Left lung (tissue), 14 donors: ENCODE measurements at places on chromosomes 3 and 15. TPM values are rescaled to one million over a fixed set of nuclear protein-coding genes. Genes with fewer than 3 reads are reported as not detected.

The SYNM gene
- total RNA-seq = 17.6 TPM

The IL17RC gene
- 20.4 TPM for total RNA-seq

The ACTL6A gene
- 43.8 TPM for total RNA-seq

The SPTBN5 gene
- 2.2 TPM for total RNA-seq

The UPK1B gene
- total RNA-seq = not detected

The CACNA1D gene
- total RNA-seq = 32.6 TPM

- H3K4me3 ChIP-seq = no peak overlapping the region
- H3K4me1 ChIP-seq = no peaks in the 10 kb centered on the region
- no peaks in the 10 kb centered on the region for H3K27me3 ChIP-seq
- DNase-seq = no peak
These were observed 10.1 kb downstream of the EFCAB12 start for GRCh38 chr3:129418041-129418973.

DNA sequence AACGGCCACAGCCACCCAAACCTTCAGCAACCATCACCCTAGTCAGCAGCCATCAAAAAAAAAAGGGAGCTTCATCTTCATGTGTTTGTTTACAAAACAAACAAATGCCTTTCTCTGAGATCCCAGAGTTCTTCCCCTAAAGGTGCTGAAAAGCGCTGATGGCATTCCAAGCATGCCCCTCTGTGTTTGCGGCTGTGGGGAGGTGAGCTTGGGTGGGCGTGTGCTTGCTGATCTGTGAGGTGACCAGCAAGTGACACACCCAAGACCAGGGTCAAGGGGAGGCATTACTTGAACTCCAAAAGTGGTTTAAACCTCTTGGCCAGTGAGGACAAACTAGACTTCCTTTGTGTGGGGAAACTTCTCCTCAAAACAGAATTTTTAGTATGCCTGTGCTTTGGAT lies 81.5 kb downstream of the DHX36 start:
- no peaks in the 10 kb centered on the region for H3K36me3 ChIP-seq
- H3K27ac ChIP-seq = peak overlapping the region; percentile 55
- no peaks in the 10 kb centered on the region for H3K27me3 ChIP-seq
- peaks cover 3% of the 10 kb centered on the region for H3K4me1 ChIP-seq
- no peak for DNase-seq

GRCh38 chr15:42736178-42736792 lies 643 bp downstream of the CDAN1 start:
- H3K4me1 ChIP-seq = peaks cover 6% of the 10 kb centered on the region
- H3K27me3 ChIP-seq = no peaks in the 10 kb centered on the region
- peak overlapping the region; percentile 85 for H3K27ac ChIP-seq
- H3K36me3 ChIP-seq = no peaks in the 10 kb centered on the region

DNA sequence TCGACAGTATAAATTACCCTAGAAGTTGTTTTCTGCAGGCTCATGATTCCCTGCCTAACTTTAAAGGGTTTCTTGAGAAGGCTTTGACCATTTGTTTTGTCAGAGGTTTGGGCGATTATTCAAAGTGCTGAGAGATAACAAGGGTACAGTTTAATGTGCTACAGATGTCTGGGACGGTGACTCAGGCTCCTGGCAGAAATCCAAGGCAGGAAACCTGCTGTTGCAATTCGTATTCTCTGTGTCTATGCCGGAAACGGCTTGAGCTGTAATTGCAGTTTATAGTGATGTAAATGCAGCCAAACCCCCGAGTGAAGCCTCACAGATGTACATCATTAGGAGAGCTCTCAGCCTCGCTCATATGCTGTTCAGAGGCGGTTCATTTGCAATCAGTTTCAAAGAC lies 65.6 kb downstream of the SYNPR start:
- H3K27ac ChIP-seq = no peak overlapping the region
- peaks cover 12% of the 10 kb centered on the region for H3K27me3 ChIP-seq
- H3K36me3 ChIP-seq = no peaks in the 10 kb centered on the region
- DNase-seq = peak; percentile 33

The ITIH3 gene
- 3.6 TPM for total RNA-seq

The LSAMP gene
- total RNA-seq = 27.6 TPM

DNA sequence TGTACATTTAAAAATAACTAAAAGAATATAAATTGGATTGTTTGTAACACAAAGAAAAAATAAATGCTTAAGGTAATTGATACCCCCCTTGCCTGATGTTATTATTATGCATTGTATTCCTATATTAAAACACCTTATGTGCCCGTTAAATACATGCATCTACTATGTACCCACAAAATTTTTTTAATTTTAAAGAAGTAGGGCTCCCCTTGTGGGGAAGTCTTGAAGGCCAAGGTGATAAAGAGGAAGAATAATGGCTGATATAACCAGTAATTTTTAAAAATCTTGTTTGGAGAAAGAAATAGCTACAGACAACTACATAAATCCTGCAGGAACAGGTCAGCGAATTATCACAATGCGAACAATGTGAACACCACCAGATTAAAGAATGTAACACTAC lies 451.7 kb upstream of the ARHGEF26 start:
- H3K36me3 ChIP-seq = no peaks in the 10 kb centered on the region
- H3K4me1 ChIP-seq = no peaks in the 10 kb centered on the region
- no peak overlapping the region for H3K27ac ChIP-seq
- no peaks in the 10 kb centered on the region for H3K27me3 ChIP-seq
- no peak for DNase-seq
- H3K4me3 ChIP-seq = no peak overlapping the region

The RAD51 gene
- 4.8 TPM for total RNA-seq

DNA sequence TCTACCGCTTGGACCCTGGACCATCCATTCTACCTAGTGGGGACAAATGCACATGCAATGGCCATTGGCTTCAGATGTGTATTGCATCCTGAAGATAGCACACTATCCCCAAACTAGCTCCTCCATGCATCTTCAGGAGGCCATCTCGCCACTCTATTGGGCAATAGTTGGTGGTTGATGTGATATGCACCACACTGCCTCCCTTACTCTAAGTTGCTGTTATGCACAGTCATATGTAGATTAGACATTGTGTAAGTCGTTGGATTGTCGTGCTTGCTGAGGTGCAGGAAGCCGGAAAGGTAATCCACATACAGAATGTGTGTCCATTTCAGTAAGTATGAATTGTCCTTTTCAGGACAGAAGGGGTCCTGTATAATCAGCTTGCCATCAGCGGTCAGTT lies 26.7 kb upstream of the PLA2G4D start:
- no peak overlapping the region for H3K4me3 ChIP-seq
- H3K27ac ChIP-seq = no peak overlapping the region
- H3K4me1 ChIP-seq = no peaks in the 10 kb centered on the region
- H3K27me3 ChIP-seq = no peaks in the 10 kb centered on the region
- DNase-seq = no peak

DNA sequence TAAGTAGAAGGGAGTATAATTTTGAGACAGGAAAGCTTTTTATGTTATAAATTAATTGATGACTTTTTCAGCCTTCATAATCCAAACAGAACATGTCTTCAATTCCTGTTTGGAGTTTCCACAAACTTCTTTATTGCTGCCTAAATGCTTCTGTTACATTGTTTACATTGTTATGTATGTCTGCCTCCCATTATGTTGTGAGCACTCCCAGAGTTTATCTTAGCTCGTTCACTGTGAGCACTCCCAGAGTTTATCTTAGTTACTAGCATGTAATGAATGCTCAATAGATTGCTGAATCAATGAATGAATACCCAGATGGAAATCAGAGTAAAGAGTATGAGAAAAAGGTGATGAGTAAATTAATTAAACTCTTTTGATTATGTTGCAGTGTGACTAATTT lies 1178.0 kb downstream of the ROBO1 start:
- no peaks in the 10 kb centered on the region for H3K27me3 ChIP-seq
- DNase-seq = peak; percentile 8
- H3K36me3 ChIP-seq = no peaks in the 10 kb centered on the region
- no peak overlapping the region for H3K4me3 ChIP-seq

The PDCD10 gene
- 56.1 TPM for total RNA-seq
